ENCODE measurements at places on chromosomes 11 and 22. TPM values are rescaled to one million over a fixed set of nuclear protein-coding genes. Genes with fewer than 3 reads are reported as not detected.

The USH1C gene
- total RNA-seq: not detected

DNA sequence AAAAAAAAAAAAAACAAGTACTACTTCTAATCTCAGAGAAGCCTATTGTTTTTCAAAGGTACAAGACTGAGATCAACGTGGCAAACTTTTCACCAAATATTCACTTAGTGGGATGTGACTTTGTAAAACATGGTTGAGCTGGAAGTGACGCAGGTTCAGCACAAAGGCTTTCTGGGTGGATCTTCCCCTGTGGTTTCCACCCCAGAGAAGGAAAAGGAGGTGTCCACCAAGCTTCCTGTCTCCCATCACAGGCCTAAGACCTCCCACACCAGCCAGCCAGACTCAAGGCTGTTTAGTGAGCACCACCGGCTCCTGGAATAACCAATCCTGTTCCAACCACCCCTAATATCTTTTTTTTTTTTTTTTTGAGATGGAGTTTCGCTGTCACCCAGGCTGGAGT, 5.7 kb downstream of the TMEM184B start:
- peak; percentile 63 for DNase-seq

GRCh38 chr22:45632791-45633515, 38.7 kb upstream of the ATXN10 start:
- DNase-seq: no peak

GRCh38 chr22:37681556-37682049, 4.5 kb upstream of the NOL12 start:
- peak; percentile 67 for DNase-seq

DNA sequence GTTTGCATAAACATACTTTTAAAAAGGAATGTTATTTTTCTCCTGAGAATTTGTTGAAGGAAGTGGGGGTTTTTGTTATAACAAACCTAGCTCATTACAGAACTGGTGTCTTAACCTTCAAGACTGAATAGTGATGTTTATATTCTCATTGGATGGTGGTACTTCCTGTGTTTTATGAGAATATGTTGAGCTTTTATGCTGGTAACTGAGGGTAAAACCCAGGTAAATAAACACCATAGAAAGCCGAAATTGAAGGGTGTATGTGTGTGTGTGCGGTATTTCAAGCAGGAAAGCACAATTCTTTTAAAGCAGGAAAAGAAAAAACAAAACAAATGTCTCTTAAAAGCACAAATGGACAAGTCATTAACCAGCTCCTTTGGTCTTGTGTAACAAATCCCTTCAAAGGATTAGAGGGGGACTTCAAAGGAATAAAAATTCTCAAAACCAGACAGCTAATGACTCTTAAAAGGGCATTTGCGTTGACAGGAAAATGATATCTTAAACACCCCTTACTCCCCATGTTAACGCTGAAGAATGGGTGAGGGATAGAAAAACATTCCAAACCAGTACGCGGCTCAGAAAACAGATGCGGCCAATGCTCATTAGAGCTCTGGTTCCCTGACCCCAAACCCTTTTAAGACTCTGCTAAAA, 23.8 kb downstream of the LMO2 start:
- DNase-seq: no peak

- no peak for DNase-seq
These were observed 636.0 kb upstream of the ANO5 start for GRCh38 chr11:21556926-21557325.

Measured in K562 (cell line).